Natural killer cell treated with Interleukin-12 subunit alpha and Interleukin-12 subunit beta and Interleukin-15 and Interleukin-18, amount 100 ng/mL, for 72 hours (primary cell): ENCODE measurements at places on chromosomes 1 and 21.

GRCh38 chr1:205247130-205247921, 19.6 kb downstream of the TMCC2 start:
- DNase-seq = no peak

DNA sequence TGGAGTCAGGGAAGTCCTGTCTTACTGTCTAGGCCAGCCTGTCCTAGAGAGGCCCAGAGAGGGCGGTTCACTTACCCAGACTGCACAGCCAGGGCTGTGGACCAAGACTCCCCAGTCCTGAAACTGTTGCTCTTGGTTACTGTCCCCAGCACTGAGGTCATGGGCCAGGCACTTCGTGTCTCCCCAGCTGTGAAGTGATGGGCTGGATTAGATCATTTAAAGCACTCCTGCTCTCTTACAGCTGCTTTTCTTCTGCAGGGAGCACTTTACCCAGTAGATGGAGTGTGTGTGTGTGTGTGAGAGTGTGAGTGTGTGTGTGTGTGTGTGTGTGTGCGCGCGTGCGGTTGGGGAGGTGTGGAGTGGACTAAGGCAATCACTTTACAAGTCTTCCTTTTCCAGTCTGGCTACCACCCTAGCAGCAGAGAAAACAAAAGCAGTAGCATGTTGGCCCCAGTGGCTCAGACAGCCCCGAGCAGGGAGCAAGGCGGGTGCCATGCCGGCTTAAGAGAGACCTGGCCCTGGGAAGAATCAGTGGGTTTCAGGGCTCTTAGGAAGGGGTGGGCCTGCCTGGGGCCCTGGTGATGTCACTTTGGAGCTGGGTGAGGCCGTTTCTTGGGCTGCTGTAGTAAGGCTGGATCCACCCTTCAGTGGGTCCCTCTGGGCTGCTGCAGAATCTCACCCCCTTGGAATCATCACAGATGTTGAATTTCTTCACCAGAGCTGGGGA, 2.4 kb downstream of the SPSB1 start:
- DNase-seq = no peak

- DNase-seq = peak; percentile 72
Measured at GRCh38 chr1:161119092-161119903, 1.4 kb downstream of the NIT1 start.

DNA sequence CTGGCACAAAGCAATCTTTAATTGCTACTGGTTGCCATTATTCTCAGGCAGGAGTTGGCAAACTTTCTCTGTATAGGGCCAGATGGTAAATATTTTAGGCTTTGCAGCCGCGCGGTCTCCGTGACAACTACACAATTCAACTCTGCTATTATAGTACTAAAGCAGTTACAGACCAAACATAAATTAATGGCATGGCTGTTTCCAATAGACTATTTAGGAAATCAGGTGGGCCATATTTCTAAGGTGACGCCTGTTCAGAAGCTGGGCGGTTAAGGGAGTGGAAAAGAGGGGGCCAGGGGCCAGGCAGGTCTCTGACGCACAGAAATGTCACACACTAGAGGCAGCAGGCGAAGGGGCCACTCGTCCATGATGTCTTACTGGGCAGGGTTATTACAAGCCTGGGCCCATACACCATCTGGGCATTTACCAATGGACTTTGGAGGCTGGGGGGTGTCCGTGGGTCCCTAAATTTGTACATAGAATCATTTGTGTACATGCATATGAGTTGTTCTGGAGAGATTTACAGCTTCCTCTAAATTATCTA, 80.1 kb downstream of the STUM start:
- peak; percentile 26 for DNase-seq

DNA sequence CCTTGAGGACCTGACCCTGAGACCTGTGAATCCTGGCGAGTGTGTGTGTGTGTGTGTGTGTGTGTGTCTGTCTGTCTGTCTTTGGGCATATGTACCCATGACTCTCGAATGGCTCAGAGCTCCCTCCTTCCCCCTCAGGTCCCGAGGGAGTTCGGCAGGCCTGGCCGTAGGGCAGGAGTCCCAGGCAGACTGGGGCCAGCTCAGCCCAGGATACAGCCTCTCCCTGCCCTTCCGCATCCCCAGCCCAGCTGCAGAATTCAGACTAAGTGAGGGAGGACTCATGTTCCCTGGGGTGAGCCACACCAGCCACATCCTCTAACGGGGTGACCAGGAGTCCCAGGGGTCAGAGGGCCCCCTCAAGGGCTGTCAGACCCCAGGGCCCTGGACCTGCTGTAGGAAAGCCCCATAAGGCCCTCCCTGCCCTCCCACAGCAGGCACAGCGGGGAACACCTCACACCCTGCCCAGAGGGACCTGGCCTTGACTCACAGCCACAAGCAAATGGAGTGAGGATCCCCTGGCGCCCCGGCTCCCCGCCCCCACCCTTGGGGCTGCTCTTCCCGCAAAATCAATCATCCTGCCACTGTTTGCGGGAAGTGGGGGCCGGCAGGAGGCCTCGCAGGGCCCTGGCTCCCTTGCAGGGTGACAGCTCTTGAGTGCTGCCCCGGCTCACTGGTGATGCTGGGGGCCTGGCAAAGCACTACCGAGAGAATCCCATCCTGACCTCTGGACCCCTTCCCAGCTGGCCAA, 101.7 kb upstream of the CASZ1 start:
- no peak for DNase-seq

DNA sequence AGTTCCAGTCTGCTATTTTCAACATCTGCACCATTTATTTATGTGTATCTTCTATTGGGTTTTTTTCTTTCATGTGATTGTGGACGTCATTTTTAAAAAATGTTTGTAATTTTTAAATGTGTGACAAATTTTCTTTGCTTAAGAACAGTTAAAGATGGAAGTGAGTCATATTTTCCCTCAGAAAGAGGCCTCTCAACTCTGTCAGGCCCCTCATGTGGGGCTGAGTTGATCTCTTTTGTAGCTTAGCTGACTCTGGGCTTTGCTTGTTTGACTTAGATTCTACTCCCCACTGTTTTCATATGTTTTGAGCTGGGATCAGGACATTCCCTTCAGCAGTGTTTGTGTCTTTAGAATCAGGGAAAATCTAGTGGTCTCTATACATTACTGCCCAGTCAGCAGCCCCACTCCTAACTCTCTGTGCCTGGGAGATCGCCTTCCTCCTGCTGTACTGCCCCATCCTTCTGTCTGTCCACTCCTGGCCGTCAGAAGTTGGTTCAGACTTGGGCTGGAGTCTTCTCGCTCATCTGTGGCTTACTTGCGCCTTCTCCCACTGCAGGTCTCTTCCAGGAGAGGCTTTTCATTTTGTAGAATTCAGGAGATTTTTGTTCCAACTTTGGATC, 137.4 kb downstream of the DYRK1A start:
- DNase-seq = no peak

DNA sequence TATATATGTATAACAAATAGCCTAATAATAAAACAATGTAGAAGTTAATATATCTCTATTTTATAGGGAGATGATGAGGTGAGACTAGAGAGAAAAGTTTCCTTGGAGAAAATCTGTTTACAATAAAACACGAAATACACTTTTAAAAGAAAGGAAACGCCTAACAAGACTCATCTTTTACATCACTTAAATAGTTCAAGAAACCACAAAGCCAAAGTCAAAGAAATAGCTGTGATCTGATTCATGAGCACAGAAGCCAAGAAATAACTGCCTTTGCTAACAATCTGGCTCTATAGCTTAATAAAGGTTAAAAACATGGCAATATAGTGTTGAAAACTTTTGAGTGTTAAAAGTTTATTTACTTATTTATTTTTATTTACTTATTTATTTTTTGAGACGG, 61.5 kb downstream of the TOR3A start:
- DNase-seq = no peak

GRCh38 chr1:20184997-20185833, 681 bp upstream of the UBXN10 start:
- no peak for DNase-seq

- no peak for DNase-seq
Measured at GRCh38 chr1:110976089-110976488, 12.4 kb upstream of the LRIF1 start.

- no peak for DNase-seq
Measured at GRCh38 chr1:31627301-31627929, 9.9 kb downstream of the HCRTR1 start.

DNA sequence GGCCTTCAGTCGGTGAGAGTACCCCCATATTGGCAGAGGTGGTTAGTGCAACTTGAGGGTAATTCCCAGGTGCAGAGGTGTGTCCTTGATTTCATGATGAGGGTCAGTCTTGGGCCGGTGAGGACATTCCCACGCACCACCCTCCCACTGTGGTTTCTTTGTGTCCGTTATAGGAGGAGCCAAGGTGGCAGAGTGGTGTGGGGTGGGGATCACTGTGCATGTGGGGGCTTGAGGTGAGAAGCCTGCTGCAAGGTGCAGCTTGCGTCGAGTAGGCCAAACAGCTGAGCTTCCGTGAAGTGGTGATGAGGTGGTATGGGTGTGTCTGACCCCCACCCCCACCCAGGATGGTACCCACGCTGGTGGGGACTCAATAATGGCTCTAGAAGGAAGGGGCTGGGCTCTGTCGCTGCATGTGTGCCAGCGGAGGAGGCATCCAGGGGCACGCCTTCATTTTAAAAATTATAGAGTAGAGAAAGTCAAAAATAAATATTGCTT, 6.2 kb downstream of the PTPRF start:
- DNase-seq = no peak

- DNase-seq = peak; percentile 69
Measured at GRCh38 chr1:109655615-109656519, at the start of gene GSTM4. GSTM4 (plus strand) TSS chr1:109656099; CDS start chr1:109656390, 291 bp downstream.

GRCh38 chr1:169478094-169478672, 7.6 kb downstream of the SLC19A2 start:
- no peak for DNase-seq

DNA sequence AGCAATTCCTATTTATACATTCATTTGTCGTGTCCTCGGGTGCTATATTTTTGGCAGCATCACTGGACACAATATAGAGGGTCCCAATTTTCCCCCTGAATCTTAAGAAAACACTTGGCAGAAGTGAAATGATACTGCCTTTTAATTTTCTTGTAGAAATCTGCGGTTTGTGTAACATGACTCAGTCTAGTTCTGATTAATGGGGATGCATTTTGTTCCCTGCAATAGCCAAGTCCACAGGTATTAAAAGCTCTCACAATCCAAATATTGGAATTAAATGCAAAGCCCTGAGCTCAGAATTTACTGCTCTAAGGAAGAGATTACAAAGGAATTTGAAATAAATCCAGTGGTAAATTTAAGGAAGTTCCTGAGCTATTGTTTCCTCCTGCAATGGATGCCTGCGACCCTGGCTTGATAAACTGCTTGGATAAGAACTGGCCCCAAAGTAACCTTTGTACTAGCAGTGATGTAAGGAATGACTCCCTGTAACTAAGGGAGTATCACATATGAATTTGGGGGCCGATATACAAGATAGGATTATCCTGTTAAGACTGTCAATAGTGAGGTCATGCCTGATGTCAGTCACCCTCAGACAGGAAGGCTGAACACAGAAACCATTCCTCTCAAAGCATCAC, 349.7 kb upstream of the C1orf87 start:
- no peak for DNase-seq

DNA sequence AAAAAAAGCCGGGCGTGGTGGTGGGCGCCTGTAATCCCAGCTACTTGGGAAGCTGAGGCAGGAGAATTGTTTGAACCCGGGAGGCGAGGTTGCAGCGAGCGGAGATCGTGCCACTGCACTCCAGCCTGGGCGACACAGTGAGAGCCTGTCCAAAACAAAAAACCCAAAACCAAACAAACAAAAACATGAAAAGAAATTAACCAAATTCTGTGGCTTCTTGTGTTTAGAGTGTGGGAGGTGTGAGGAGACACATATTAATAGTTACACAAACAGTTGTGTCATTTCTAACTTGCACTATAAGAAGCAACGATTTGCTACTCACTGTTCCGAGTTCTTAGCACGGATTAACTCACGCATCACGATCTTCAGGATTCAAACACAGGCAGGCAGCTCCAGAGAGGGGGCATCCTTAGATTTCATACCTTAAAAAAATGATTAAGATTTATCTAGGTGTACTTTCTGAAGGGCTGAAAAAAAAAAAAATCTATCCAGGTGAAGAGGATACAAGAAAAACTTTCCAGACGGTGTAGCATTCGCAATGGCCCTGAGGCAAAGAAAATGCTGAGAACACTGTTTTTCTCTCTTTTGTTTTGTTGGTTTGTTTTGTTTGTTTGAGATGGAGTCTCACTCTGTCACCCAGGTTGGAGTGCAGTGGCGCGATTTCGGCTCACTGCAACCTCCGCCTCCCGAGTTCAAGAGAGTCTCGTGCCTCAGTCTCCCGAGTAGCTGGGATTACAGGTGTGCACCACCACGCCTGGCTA, 713 bp upstream of the HMGCL start:
- DNase-seq = no peak

DNA sequence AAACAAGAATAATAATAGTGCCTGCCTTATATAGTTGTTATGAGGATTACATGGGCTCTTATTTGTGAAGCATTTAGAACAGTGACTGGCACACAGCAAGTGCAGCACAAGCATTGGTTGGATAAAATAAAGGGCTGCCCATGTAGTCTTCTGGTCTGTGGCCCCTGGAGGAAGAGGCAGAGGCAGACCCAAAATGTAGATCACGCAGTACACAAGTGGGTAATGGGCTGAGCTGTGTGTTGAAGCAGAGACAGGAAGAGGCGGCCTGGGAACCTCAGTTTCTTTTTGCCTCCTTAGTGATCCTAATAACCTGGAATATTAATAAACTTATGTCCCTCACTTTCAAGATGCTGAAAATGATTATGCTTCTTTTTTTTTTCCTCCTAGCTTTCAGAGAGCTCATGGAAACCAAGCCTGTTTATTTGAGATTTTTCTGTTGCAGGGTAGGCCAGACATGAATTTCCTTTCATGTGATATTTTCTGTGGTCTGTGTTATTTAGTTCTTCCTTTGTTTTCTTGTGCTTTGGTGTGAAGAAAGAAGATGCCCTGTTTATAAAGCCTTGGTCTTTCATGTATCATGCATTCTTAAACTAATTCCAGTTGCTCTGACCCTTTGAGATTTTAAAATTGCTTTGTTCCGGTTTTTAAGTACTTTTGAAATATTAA, 42.5 kb downstream of the LRRC8D start:
- DNase-seq = no peak

DNA sequence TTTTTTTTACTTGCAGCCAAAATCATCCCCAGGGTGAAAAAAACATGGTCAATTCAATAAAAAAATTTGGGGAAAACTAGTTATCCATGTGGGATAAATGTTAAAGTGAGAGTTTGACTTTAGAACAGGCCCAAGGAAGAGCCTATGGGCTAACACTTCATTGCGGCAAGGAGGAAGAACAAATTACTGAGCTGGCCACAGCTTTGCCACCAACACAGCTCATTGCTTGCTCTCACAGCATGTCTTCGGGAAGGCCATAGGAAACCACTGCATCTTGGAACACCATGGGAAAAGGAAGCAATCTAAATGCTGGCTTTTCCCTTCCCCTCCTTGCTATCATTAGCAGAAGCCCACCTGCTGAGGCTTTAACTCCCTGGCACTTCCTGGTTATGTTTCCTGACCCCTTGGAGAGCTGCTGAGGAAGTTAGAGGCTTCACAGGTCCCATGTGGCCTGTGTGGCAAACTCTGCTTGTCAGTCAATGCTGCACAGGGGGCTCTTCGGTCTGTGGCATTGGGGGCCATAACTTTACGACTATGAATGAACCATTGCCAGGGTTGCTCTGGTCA, 86.0 kb downstream of the SLC25A24 start:
- no peak for DNase-seq

- no peak for DNase-seq
Measured at GRCh38 chr1:119869995-119870394, 26.3 kb downstream of the ADAM30 start.

- DNase-seq = no peak
Measured at GRCh38 chr1:62210960-62211359, 16.3 kb downstream of the L1TD1 start.
